ENCODE measurements at places on chromosomes 1 and 21.
A peak's percentile ranks its signal among the peaks of the same experiment; 100 is the strongest.

- DNase-seq = no peak
Measured at GRCh38 chr21:22083899-22084298, 1085.7 kb downstream of the NCAM2 start.

DNA sequence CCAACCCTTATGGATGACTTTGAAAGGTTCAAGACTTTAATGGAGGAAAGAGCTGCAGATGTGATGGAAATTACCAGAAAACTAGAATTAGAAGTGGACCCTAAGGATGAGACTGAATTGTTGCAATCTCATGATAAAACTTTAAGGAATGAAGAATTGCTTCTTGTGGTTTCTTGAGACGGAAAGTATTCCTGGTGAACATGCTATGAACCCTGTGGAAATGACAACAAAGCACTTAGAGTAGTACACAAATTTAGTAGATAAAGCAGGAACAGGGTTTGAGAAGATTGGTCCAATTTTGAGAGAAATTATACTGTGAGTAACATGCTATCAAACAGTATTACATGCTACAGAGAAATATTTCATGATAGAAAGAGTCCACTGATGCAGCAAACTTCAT lies 215.4 kb downstream of the OMA1 start:
- DNase-seq = no peak

DNA sequence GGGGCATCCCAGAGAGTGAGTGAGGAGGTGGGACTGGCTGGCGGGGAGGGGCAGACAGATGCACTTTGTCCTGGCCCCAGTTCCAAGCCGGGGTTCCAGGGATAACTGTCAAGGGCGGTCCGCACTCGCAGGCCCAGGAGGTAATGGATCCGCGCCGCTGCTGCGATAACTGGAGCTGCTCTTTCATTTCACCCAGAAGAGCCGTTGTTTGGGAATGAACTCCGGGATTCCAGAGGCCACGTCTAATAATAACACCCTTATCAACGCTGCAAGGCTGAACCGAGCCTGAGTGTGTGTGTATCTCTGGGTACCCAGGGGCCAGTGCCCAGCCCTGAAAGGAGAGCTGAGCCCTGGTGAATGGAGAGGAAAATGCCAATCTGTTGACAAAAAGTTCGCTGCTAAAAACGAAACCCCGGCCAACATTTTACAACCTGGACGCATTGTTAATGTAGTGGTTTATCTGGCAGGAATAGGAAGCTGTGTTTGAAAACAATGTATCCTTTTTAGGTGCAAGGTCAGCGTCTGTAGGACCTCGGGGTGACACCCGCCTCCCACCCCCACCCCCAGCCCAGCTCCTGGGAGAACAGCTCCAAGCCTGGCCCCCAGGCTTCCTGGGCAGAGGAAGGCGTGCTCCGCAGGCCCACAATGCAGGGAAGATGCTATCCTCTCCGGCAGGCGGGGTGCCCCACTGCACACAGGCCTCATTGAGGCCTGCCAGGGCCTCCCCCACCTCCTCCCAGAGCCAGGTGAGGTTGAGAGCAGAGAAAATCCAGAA lies 119.7 kb downstream of the PROX1 start:
- no peak for DNase-seq

- DNase-seq = no peak
Measured at GRCh38 chr1:193143285-193143684, 21.5 kb downstream of the CDC73 start.

- DNase-seq = no peak
Measured at GRCh38 chr1:161196521-161197451, 2.1 kb downstream of the ADAMTS4 start.

DNA sequence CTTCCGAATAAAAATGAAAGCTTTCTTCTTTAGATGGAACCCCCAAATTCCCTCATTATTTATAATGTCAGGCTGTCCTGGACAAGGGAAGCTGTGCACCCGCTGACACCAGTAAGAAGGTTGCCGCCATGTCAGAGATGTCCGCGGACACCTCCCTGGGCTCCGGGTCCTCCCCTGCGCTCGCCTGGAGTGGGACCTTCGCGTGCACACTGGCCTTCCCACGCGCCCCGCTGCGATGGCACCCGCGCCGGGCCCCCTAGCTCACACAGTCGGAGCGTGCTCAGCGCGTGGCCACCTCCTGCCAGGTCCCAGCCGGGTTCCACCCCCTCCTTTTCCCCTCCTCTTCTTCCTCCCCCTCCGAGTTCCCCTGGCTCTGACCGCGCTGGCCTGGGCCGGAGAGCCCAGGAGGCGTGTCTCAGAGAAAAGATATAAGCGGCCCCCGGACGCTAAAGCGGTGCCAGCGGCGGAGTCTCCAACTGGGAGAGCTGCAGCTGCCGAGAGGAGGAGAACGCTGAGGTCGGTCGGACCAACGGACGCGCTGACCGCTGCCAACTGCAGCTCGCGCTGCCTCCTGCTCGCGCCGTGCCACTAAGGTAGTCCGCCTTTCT lies at the start of gene G0S2:
Gene G0S2 (plus strand): TSS at position 456 of the 608 bp plus-strand sequence. CDS start 273 bp downstream, outside the sequence.
- DNase-seq = no peak

DNA sequence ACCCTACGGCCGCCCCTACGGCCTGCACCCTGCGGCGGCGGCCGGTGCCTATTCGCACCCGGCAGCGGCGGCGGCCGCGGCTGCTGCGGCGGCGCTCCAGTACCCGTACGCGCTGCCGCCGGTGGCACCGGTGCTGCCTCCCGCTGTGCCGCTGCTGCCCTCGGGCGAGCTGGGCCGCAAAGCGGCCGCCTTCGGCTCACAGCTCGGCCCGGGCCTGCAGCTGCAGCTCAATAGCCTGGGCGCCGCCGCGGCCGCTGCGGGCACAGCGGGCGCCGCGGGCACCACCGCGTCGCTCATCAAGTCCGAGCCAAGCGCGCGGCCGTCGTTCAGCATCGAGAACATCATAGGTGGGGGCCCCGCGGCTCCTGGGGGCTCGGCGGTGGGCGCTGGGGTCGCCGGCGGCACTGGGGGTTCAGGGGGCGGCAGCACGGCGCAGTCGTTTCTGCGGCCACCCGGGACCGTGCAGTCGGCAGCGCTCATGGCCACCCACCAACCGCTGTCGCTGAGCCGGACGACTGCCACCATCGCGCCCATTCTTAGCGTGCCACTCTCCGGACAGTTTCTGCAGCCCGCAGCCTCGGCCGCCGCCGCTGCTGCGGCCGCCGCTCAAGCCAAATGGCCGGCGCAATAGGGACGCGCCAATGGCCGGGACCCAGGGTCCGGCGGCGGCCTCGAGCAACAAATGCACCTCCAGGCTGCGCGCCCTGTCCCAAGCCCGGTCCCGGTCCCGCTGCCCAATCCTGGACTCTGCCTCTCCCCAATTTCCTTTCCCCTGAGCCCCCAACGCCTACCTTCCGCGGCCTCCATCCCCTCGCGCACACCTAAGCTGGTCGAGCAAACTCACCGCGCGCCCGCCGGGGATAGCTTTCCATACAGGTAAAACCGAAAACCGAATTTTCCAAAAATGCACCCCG lies 1.8 kb downstream of the FOXD3 start:
- no peak for DNase-seq

DNA sequence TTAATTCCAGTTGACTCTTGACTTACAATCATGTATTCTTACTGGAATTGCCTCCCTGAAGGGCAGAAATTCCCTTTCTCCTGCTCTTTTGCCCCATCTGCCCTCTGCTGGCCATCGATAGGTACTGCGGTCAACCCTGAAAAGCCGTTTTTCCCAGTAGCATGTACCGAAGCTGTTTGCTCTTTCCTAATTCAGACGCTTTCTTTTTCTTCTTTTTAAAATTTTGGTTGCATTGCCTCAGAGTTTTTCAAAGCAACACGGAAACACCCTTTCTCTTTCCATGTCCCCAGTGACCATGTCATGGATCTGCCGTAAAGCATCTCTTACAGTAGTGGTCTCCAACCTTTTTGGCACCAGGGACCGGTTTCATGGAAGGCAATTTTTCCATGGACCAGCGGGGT lies 164.2 kb upstream of the C1orf21 start:
- DNase-seq = peak; percentile 39

GRCh38 chr1:196464480-196464941 lies 143.7 kb downstream of the KCNT2 start:
- DNase-seq = no peak

GRCh38 chr1:241615043-241615974 lies 24.9 kb downstream of the CHML start:
- DNase-seq = peak; percentile 30

DNA sequence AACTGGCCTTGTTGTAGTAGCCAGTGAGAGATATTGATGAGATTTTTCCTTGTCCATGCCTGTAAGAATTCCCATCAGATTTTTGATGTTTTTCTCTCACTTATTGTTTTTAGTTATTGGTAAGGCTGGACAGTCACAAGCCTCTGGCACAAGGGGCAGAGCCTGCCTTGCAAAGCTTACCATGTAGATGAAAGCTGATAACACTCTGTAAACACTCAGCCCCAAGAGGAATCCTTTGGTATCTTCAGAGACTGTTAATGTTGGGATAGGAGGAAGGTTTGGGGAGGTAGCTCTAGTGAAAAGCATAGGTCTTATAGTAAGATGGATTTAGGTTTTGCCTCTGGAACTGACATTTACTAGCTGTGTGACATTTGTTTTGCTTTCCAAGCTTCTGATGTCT lies 37.7 kb downstream of the MARK1 start:
- no peak for DNase-seq

DNA sequence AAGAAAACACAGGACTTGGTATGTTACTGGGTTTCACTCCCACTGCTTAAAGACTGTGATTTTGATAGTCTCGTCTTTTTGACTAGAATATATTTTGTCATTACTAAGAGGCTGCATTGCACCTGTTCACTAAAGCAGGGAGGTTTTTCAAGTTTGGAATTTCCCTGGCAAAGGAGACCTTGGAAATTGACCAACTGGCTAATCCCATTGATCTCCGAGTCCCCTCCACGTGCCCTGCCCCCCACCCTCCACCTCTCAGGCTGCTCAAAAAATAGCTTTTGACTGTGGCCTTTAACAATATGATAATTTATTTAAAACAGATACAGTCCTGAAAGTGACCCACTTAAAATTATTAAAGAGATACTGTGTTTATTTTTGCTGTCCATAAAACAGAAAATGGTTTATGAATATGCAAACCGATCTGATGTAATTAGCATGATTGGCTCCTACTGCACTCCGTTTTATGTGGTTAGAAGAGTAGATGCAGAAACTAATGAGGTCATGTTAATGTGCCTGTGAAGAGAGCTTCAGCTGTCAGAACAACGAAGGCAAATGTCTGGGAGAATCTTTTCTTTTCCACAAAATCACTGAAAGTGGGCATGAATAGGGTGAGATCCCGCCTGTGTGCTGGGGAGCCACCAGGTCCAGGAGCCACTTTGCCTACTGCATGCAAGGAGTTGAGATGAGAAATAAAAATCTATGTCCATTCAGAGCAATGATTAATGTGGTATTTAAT lies 361.5 kb downstream of the RRAGC start:
- DNase-seq = no peak

DNA sequence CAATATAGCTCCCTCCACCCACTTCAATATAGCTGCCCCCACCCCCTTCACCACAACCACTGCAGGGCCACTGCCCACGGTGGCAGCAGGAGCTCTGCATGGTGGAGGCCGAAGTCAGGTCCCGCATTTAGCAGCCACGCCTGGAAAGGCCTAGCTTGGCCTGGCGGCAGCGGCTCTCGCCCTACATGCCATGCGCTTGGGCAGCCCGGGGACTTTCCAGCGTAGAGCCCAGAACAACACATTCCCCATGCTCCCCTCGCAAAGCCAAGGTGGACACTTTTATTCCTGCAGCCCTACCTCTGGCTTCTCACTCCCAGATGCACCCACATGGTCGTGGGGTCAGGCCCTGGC lies 37.1 kb downstream of the LHX4 start:
- no peak for DNase-seq
